CD8-positive, alpha-beta memory T cell (primary cell): ENCODE measurements at places on chromosomes 6 and 20. TPM values are rescaled to one million over a fixed set of nuclear protein-coding genes. Genes with fewer than 3 reads are reported as not detected.

DNA sequence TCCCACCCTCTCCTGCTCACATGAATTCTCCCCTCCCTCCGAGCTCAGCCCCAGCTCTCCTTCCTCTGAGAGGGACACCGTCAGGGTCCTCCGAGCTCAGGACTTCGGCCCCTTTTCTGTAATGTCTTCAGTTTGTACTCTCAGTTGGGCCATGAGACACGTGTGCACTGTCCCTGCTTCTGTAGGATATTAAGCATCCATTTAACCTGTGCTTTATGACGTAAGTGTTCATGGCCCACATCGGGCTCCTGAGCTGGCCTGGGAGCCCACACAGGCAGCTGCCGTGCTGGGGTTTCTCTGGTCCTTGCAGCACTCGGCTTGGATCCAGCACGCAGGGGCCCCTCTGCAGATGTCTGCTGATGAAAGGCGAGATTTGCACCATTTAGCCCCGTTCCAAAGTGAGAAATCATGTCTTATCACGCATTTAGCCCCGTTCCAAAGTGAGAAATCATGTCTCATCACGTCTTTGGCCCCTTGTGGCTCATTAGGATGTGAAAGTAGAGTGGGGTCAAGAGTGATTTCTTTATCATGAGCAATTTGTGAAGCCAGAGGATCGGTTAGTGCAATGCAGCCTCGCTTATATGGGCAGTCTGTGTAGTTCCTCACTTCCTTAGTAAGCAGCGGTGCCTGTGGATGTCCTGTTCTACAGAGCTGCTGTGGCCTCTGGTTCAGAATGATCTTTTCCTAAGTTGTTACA lies 25.3 kb downstream of the DUSP22 start:
- H3K27me3 ChIP-seq, result no peaks in the 10 kb centered on the region
- H3K4me3 ChIP-seq, result no peak overlapping the region
- DNase-seq, result no peak
- H3K36me3 ChIP-seq, result no peaks in the 10 kb centered on the region

DNA sequence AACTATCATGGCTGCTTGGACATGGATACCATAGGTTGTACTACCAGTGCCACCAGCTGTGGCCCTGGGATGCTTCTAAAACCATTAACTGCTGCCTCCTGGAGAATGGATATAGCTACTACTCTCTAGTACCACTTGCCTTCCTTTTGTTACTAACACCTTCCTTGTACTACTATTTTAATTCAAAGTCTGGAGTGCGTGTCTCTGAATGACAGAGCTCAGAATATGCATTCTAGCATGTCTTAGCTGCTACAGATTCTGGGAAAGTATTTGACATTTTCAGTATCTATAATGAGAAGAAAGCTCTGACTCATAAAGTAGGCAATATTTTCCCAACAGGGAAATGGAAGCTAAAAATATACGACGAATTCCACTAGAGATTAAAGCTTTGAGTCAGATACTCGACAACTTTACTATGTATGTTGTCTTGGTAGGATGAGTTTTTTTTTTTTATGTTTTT lies 112.3 kb downstream of the PFDN4 start:
- H3K27me3 ChIP-seq, result no peaks in the 10 kb centered on the region
- H3K27ac ChIP-seq, result no peak overlapping the region
- no peak overlapping the region for H3K4me3 ChIP-seq
- H3K36me3 ChIP-seq, result no peaks in the 10 kb centered on the region

DNA sequence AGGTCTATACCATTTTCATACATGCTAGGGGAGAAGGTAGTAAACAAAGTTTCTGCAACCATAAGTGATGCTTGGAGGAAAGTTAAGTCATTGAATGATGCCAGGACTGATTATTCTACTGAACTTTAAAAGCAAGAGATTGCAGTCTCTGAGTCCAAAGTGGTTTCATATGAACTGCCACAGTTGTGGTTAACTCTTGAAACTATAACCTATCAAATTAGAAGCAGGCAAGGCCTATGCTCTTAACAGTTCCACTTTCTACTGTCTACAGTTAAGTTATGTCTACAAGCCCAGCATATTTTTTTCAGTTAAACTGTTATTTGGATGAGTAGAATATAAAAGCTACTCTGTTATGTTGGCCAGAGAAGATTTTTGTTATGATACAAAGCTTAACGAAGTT lies 326.5 kb upstream of the RUNX2 start:
- H3K4me1 ChIP-seq, result peaks cover 19% of the 10 kb centered on the region
- H3K36me3 ChIP-seq, result no peaks in the 10 kb centered on the region
- H3K4me3 ChIP-seq, result no peak overlapping the region
- H3K27me3 ChIP-seq, result no peaks in the 10 kb centered on the region
- H3K27ac ChIP-seq, result no peak overlapping the region
- DNase-seq, result no peak

GRCh38 chr6:113352029-113352801 lies 504.9 kb upstream of the MARCKS start:
- no peaks in the 10 kb centered on the region for H3K36me3 ChIP-seq
- no peak overlapping the region for H3K27ac ChIP-seq
- H3K27me3 ChIP-seq, result no peaks in the 10 kb centered on the region
- H3K4me3 ChIP-seq, result no peak overlapping the region

DNA sequence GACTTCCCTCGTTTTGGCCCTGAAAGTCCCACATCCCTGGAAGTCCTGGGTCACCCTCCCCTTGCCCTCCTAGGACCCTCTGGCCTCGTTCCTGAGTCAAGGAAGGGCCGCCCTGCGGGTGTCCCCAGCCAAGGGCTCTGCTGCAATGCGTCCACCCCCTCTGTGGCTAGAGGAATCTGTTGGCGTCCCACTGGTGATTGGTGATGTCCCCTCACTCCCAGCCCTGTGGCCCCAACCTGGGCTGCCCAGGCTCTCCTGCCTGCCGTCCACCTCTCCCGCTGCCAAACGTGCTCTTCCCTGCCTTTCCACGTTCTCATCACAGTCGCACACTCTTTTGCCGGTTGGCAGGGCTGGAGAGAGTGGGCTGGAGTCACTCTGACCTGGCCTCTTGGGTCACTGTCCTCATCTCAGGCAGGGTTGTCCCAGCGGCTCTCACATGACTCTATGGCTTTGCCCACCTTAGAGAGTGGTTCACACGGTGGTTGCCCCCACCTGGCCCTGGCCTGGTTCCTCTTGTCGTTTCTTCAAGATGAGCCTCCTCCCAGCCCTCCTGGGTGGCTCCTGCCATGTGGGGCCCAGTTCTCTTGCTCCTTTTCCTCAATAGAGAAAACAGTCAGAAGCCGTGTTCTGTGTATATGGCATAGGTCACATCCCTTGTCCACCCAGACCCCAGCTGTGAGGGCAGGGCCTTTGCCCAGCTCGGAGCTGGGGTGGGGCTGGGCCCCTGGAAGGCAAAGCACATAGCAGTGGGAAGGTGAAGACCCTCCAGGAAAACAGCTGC lies 100.9 kb downstream of the TMEM242 start:
- no peak for DNase-seq
- H3K4me3 ChIP-seq, result no peak overlapping the region
- no peaks in the 10 kb centered on the region for H3K36me3 ChIP-seq
- peaks cover 39% of the 10 kb centered on the region for H3K4me1 ChIP-seq

- H3K27me3 ChIP-seq, result no peaks in the 10 kb centered on the region
- H3K27ac ChIP-seq, result no peak overlapping the region
- DNase-seq, result no peak
- H3K4me1 ChIP-seq, result no peaks in the 10 kb centered on the region
Observed at GRCh38 chr20:50651676-50652075, 39.7 kb downstream of the RIPOR3 start.

- no peak overlapping the region for H3K27ac ChIP-seq
- no peaks in the 10 kb centered on the region for H3K4me1 ChIP-seq
- no peak for DNase-seq
- H3K4me3 ChIP-seq, result no peak overlapping the region
- no peaks in the 10 kb centered on the region for H3K27me3 ChIP-seq
Observed at GRCh38 chr20:17403461-17403860, 127.7 kb downstream of the BFSP1 start.

DNA sequence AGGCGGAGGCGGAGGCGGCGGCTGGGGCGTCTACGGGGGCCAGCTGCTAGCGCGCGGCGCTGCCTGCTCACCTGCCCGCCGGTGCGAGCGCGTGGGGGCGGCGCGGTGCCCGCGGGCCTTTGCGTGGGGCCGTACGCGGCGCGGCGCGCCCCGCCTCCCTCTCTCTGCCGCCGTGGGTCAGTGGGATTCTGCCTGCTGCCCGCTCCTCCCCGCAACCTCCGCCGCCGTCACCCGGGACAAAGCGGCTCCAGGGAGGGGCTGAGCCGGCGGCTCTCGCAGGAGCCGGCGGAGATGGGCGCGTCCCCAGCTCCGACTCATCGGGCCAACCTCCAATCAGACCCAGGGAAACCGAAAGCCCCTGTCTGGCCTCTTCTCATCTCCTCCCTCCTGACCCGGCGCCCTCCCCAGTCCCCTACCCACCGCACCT lies at the start of gene RCAN2:
RCAN2 (minus strand) TSS at position 249 of the 427 bp plus-strand sequence.
- H3K27me3 ChIP-seq, result peaks cover 28% of the 10 kb centered on the region
- H3K27ac ChIP-seq, result no peak within 1 kb of the TSS
- DNase-seq, result peak; percentile 5
- no peaks in the 10 kb centered on the region for H3K4me1 ChIP-seq
- no peaks in the 10 kb centered on the region for H3K36me3 ChIP-seq
- peak within 1 kb of the TSS; percentile 25 for H3K4me3 ChIP-seq

DNA sequence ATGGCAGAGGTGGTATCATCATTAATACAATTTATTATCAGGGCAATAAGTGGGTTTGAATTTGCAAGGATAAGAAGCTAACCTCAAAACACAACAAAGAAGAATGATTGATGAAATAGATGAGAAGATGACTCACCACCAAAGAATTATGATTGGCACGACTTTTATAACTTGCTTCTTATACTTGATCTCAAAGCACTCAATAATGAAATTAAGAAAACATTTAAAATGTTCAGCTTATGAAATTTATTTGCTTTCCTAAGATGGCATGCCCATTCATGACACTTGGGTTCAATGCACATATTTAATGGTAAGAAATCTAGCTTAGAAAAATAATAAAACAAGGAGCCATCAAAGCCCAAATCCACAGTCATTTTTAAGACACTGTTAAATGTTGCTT lies 477.5 kb downstream of the GJA1 start:
- no peaks in the 10 kb centered on the region for H3K4me1 ChIP-seq
- DNase-seq, result no peak
- H3K27me3 ChIP-seq, result no peaks in the 10 kb centered on the region
- no peak overlapping the region for H3K27ac ChIP-seq
- H3K36me3 ChIP-seq, result no peaks in the 10 kb centered on the region
- no peak overlapping the region for H3K4me3 ChIP-seq

DNA sequence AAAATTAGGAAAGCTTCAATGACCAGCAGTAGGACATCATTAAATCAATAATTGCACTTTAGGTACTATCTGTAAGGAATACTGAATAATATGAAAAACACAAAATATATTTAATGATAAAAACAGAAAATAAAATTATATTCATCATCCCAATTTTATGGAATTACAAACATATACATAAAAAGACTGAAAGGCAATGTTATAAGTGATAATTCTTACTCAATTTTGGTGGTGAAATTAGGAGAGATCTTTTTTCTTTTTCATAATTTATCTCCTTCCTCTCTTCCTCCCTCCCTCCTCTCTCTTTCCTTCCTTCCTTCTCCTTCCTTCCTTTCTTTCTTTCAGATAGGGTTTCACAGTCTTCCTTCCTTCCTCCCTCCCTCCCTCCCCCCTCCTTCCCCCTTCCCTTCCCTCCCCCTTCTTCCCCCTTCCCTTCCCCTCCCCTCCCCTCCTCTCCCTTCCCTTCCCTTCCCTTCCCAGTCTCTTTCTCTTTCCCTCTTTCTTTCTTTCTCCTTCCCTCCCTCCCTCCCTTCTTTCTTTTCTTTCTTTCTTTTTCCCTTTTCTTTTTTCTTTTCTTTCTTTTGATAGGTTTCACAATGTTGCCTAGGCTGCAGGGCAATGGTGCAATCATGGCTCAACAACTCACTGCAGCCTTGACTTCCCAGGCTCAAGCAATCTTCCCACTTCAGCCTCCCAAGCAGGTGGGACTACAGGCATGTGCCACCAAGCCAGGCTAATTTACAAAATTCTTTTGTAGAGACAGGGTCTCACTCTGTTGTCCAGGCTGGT lies 36.8 kb downstream of the RSPH3 start:
- no peak for DNase-seq
- H3K27me3 ChIP-seq, result no peaks in the 10 kb centered on the region
- no peak overlapping the region for H3K27ac ChIP-seq
- no peaks in the 10 kb centered on the region for H3K36me3 ChIP-seq
- no peaks in the 10 kb centered on the region for H3K4me1 ChIP-seq

GRCh38 chr20:17705916-17706315 lies 6.2 kb downstream of the BANF2 start:
- H3K4me3 ChIP-seq, result no peak overlapping the region
- H3K27ac ChIP-seq, result no peak overlapping the region
- no peaks in the 10 kb centered on the region for H3K4me1 ChIP-seq
- no peaks in the 10 kb centered on the region for H3K36me3 ChIP-seq
- no peak for DNase-seq
- no peaks in the 10 kb centered on the region for H3K27me3 ChIP-seq

- H3K27me3 ChIP-seq, result no peaks in the 10 kb centered on the region
- H3K36me3 ChIP-seq, result no peaks in the 10 kb centered on the region
- peaks cover 6% of the 10 kb centered on the region for H3K4me1 ChIP-seq
- no peak overlapping the region for H3K4me3 ChIP-seq
Observed at GRCh38 chr6:108651340-108652227, 90.9 kb downstream of the FOXO3 start.

GRCh38 chr6:35496841-35497570 lies at the start of gene TEAD3:
Gene TEAD3 (minus strand): TSS chr6:35497079.
- H3K4me1 ChIP-seq, result peaks cover 10% of the 10 kb centered on the region
- peak within 1 kb of the TSS; percentile 50 for H3K4me3 ChIP-seq
- peaks cover 8% of the 10 kb centered on the region for H3K27me3 ChIP-seq
- no peaks in the 10 kb centered on the region for H3K36me3 ChIP-seq

- no peaks in the 10 kb centered on the region for H3K27me3 ChIP-seq
- peak overlapping the region; percentile 49 for H3K27ac ChIP-seq
- H3K36me3 ChIP-seq, result no peaks in the 10 kb centered on the region
- DNase-seq, result no peak
- H3K4me1 ChIP-seq, result peaks cover 79% of the 10 kb centered on the region
- H3K4me3 ChIP-seq, result no peak overlapping the region
Observed at GRCh38 chr6:111805511-111806164, 67.6 kb downstream of the FYN start.

DNA sequence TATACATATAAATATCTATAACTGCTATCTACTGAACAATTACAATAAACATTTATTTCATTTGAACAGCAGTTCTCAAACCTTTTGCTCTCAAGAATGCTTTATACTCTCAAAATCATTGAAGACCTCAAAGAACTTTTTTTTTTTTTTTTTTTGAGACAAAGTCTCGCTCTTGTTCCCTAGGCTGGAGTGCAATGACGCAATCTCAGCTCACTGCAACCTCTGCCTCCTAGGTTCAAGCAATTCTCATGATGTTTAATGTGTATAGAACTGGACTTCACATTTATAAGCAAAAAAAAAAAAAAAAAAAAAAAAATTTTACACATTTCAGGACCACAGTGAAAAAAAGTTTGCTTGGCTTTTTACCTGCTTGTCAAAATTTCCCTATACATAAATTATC lies 11.7 kb downstream of the UBE2V1 start:
- H3K36me3 ChIP-seq, result peaks cover 9% of the 10 kb centered on the region
- DNase-seq, result no peak
- H3K4me3 ChIP-seq, result no peak overlapping the region
- H3K27me3 ChIP-seq, result no peaks in the 10 kb centered on the region
- no peak overlapping the region for H3K27ac ChIP-seq

GRCh38 chr6:48844696-48845095 lies 618.4 kb downstream of the MMUT start:
- no peak for DNase-seq
- H3K27me3 ChIP-seq, result no peaks in the 10 kb centered on the region
- no peaks in the 10 kb centered on the region for H3K36me3 ChIP-seq
- no peak overlapping the region for H3K4me3 ChIP-seq
- no peaks in the 10 kb centered on the region for H3K4me1 ChIP-seq

Gene SPATS1
- total RNA-seq, result not detected

Gene RNF39
- total RNA-seq, result not detected

Gene GJA1
- not detected for total RNA-seq

Gene CPNE5
- 0.59 TPM for total RNA-seq

Gene KIAA0408
- total RNA-seq, result 11.0 TPM

Gene PRIM2
- total RNA-seq, result 35.2 TPM

Gene IL17A
- 0.51 TPM for total RNA-seq
